ENCODE measurements at places on chromosomes 1 and 21. TPM values are rescaled to one million over a fixed set of nuclear protein-coding genes. Genes with fewer than 3 reads are reported as not detected.

VWA1 gene
- total RNA-seq: 74.5 TPM

PLA2G2C gene
- not detected for total RNA-seq

GPR161 gene
- total RNA-seq: 11.8 TPM

ANKRD34A gene
- 0.29 TPM for total RNA-seq

FOXO6 gene
- total RNA-seq: 5.4 TPM

OTUD7B gene
- total RNA-seq: 11.5 TPM

SRGAP2C gene
- total RNA-seq: 7.6 TPM

PDE9A gene
- 0.33 TPM for total RNA-seq

KRTAP12-4 gene
- not detected for total RNA-seq

CALML6 gene
- total RNA-seq: 3.0 TPM

KIAA0040 gene
- total RNA-seq: 19.4 TPM

ASTN1 gene
- total RNA-seq: not detected

REN gene
- total RNA-seq: 3.1 TPM

PRKAB2 gene
- 23.5 TPM for total RNA-seq

CYP4X1 gene
- total RNA-seq: 1.0 TPM

RSPH1 gene
- total RNA-seq: 0.98 TPM

PKN2 gene
- 36.1 TPM for total RNA-seq

DIPK1A gene
- 2.1 TPM for total RNA-seq

RASAL2 gene
- 11.3 TPM for total RNA-seq

ACTL8 gene
- total RNA-seq: not detected

C1orf122 gene
- 70.1 TPM for total RNA-seq

CLDN8 gene
- 0.46 TPM for total RNA-seq

Measured in PC-3 (cell line).